ENCODE measurements at places on chromosomes 4 and X.

GRCh38 chrX:10288373-10288975 is 131.7 kb downstream of the CLCN4 start:
- DNase-seq: no peak

GRCh38 chrX:109859651-109860050 is 126.6 kb upstream of the ACSL4 start:
- no peak for DNase-seq

GRCh38 chr4:125519371-125520146 is 204.8 kb downstream of the FAT4 start:
- DNase-seq: no peak

DNA sequence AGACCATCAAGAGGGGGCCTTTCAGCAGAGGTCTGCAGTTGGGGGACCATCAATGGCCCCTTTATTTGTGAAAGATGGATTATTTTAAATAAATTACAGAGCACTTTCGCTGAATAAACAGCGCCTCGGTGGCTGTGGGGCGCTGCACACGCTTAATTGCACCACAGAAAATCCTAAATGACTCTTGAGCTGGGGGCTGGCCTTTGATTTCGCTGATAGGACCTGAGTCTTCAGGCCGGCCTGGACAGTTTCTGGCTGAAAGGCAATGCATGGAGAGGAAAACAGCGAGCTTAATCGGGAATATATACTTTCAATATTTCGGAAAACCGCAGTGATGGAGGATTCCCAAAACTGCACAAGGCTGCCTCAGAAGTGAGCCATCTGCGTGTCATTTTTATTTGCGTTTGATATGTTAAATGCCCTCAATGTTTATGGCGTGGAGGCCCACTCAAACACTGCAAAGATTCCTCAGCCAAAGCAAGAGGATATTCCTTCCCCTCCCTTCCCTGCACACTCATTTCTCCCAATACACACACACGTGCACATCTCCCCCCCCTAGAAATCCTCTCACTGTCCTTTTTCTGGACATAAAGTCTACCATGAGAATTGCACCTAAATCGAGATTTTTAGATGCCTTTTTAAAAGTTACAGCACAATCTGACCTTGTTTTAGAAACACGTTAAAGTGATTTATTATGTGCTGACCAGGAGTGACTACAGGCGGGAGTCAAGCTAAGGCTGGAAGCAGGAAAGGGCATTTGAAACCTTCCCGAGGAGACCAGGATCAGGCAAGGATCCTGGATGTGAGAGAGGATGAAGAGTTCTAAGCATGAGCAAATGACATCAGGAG is 340.7 kb downstream of the RAB28 start:
- DNase-seq: no peak

GRCh38 chrX:23341452-23341851 is 6.8 kb downstream of the PTCHD1 start:
- DNase-seq: no peak

- no peak for DNase-seq
Observed at GRCh38 chr4:118968813-118969212, 80.2 kb downstream of the SYNPO2 start.

DNA sequence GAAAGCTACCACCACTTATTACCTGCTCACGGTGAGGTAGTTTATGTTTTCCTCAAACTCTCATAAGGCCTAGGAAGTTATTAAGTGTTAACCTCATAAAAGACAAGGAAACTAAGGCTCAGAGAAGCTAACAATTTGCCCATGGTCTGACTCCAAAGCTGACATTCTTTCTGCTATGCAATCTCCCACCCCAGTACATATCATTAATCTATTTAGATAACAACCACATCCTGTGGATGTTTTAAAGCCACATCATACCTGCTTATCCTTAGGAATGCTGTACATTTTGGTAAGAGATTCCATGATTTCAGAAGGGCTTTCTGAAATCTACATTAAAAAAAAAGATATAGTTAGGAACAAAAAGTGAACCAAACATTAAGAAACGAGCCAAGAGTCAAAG is 55.4 kb downstream of the HUWE1 start:
- no peak for DNase-seq

DNA sequence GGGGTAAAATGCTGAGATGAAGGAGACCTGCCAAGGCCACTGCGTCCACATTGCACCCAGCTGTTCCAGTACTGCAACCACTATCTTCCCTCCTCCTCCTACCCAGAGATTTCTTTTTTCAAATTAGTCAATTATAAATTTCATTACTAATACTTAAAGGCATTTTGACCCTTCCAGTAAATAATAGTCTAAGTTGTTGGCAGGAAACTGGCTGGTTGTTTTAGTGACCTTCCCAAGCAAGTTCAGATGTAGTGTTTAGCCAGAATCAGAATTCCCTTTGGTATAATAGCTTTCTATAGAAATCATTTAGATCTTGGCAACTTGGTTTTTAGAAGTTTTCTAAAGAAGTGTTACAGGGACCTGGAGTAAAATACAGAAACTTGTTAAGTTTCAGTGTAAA is 66.0 kb downstream of the AASDH start:
- DNase-seq: no peak

DNA sequence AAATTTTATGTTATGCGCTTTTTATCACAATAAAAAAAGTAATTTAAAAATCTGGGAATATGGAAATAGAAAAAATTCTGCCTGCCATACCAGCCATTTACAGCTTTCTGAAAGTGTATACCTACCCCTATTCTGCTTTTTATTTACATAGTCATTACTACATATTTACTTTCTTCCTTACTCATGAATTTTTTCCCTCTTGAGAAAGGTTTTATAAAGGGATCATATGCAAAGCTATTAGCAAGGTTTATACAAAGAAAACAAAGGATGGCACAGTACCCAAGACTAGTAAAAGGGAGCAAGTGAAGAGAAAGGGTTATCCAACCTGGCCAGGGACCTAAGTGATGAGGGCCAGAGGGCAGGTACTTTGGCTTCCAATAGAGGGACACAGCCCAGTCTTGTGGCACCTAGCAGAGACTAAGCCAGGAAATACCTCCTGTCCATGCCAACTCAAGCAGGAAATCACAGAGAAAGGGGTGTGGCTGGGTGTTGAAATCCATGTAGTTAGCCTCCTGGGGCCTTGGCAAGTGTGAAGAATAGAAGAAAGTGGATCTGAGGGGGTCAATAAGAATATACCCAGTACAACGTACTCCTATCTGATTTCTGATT is 207.3 kb upstream of the VEGFC start:
- no peak for DNase-seq

DNA sequence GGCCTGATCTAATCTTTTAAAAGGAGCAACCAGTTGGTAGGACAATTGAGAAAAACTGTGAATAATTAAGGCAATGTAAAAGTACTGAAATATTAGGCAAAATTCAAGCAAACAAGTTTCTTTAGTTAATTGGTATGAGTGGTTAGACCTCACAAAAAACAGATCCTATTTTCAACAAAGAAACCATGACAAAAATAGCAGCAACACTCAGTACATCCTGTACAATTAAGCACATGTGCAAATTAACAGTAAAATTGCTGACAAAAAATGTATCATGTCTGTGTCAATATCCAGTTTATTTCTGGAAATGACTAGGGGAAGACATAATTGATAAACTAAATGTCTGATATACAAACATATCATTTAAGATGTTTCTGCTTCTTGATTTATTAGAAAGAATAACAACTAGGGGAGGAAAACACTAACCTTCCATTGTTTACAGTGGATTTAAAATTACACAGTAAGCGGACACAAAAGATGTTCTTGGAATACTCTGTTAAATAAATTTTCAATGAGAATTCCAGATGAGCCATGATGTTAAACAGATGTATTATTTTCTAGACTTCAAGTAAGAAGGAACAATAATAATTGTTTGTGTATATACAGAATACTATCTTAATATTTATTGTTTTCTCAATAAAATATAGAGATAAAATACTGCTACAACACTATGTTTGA is 638.9 kb downstream of the SPRY1 start:
- DNase-seq: no peak

DNA sequence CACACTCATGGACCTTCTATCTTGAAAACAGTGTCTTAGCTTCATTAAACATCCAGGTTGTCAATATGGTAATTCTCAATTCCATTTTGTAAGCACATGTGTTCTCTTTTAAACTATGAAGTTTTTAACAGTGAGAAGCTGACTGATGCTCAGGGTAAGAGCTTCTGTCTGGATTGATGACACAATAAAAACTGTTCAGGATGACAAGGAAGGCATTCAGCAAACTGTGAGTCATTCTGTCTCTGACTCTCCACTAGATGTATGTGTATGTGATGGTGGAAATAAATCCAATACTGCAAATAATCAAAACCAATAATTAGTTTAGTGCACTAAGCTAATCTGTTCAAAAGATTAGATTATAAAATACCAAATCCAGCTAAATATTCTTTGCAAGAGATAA is 115.3 kb upstream of the ARX start:
- no peak for DNase-seq

- no peak for DNase-seq
Observed at GRCh38 chr4:108636246-108636645, 14.2 kb upstream of the OSTC start.

- no peak for DNase-seq
Observed at GRCh38 chrX:24465532-24465865, 413 bp downstream of the PDK3 start.

DNA sequence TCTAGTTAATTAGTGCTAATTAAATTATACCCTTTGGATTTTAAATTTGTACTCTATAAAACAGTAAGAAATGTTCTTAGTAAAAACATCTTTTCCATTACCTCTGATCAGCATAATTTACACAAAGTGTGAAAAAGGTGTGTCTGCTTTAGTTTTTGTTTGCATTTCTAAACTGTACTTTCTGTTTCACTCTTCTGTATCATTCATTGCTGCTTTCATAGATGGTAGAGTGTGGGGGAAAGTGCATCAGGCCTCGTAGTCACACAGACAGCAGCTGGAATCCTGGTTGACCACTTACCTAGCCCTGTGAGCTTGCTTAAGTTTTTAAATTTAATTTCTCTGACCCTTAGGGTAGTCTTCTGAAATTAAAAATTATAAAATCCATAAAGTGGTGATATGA is 275.4 kb upstream of the PITX2 start:
- no peak for DNase-seq

DNA sequence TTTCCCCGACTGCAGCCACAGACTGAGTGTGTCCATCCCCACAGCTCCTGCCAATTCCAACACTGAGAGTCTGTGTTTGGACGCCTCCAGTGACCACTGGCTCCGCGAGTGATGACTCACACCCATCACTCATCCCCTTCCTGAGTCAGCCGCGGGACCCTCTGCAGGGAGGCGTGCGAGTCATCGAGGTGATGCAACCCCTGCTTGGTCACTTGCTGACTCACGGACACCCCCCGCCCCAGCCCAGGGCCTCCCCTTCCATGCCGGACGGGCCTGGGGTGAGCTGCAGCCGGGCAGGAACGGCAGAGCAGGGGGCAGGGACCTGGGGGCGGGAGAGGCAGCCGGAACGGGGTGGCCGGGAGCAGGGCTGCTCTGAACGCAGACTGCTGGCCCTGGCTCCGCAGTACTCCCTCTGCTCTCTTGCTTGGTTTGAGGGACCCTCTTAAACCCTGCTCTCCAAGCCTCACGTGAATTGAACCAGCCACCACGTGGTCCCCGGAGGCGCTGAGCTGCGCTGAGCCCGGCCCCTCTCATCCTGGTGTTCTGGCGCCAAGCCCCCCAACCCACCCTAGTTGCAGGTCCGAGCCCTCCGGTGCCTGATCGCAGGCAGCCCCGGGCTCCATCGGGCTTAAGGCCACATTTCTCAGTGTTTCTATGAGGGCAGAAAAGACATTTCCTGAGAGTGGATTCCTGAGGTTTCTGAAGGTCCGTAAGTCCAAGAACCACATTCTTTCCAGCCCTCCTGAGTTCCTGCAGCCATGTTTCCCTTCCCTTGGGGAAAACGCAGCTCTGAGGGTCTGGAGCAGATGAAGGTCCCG is 32.4 kb downstream of the FGFRL1 start:
- DNase-seq: no peak

GRCh38 chr4:120065974-120066516 is 603 bp downstream of the MAD2L1 start:
- no peak for DNase-seq

GRCh38 chrX:7921750-7922149 is 5.5 kb downstream of the PNPLA4 start:
- DNase-seq: no peak

- DNase-seq: no peak
Observed at GRCh38 chrX:13759152-13759718, 24.7 kb downstream of the OFD1 start.

GRCh38 chr4:174582463-174582862 is 60.2 kb upstream of the HPGD start:
- DNase-seq: no peak

Data from activated CD4-positive, alpha-beta T cell treated with anti-CD3 and anti-CD28 coated beads for 24 hours (primary cell).